Common myeloid progenitor, CD34-positive (primary cell): ENCODE measurements at places on chromosomes 4 and X.
A peak's percentile ranks its signal among the peaks of the same experiment; 100 is the strongest.

- H3K36me3 ChIP-seq, result no peaks in the 10 kb centered on the region
- no peaks in the 10 kb centered on the region for H3K27me3 ChIP-seq
- peak; percentile 23 for DNase-seq
These were observed 29.6 kb downstream of the TLR10 start for GRCh38 chr4:38752941-38753806.

GRCh38 chrX:17021851-17022604 lies 75.6 kb downstream of the REPS2 start:
- no peaks in the 10 kb centered on the region for H3K27me3 ChIP-seq
- no peak for DNase-seq
- no peaks in the 10 kb centered on the region for H3K36me3 ChIP-seq
- H3K4me1 ChIP-seq, result no peaks in the 10 kb centered on the region
- H3K4me3 ChIP-seq, result no peak overlapping the region

DNA sequence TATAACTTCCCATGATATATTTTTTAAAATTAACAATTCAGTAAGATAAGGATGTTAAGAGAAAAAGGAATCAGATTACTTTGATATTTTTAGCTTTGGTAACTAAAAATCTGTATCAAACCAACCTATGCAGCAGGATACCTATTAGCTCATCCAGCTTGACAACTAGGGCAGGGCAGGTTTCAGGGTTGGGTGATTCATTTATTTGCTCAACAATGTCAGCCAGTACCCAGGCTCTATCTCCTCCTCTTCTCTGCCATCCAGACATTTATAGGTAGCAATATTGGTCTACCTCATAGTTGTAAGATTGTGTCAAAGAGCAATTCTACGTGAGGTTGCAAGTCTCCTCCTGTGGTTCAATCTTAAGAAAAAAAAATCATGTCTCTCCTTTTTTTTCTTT lies 421.9 kb downstream of the ANKRD50 start:
- no peak overlapping the region for H3K27ac ChIP-seq
- no peaks in the 10 kb centered on the region for H3K27me3 ChIP-seq

- H3K4me3 ChIP-seq, result no peak overlapping the region
- peaks cover 4% of the 10 kb centered on the region for H3K27me3 ChIP-seq
- no peak for DNase-seq
- H3K4me1 ChIP-seq, result no peaks in the 10 kb centered on the region
- H3K36me3 ChIP-seq, result no peaks in the 10 kb centered on the region
These were observed 2.3 kb downstream of the ATP2B3 start for GRCh38 chrX:153519569-153520286.

GRCh38 chr4:86606809-86607208 lies 12.7 kb downstream of the PTPN13 start:
- no peaks in the 10 kb centered on the region for H3K27me3 ChIP-seq
- DNase-seq, result no peak
- H3K36me3 ChIP-seq, result no peaks in the 10 kb centered on the region
- no peak overlapping the region for H3K4me3 ChIP-seq
